ENCODE measurements at places on chromosomes 3 and 15.

- no peak for DNase-seq
These were observed 367.9 kb upstream of the PROK2 start for GRCh38 chr3:72152551-72153476.

DNA sequence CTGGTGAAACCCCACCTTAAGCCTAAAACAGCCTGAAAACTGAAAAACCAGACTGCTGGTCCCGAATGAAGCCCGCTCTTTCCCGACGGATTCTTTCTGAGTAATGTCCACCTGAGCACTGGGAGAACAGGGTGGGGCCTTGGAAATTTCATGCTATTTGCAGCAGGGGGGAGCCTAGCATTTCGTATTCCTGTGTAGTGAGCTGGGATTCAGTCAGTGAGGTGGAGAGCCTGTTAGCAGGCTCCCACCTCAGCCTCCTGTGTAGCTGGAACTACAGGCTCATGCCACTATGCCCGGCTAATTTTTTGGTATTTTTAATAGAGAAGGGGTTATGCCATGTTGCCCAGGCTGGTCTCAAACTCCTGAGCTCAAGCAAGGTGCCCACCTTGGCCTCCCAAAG is 74.7 kb downstream of the CMTM8 start:
- no peak for DNase-seq

DNA sequence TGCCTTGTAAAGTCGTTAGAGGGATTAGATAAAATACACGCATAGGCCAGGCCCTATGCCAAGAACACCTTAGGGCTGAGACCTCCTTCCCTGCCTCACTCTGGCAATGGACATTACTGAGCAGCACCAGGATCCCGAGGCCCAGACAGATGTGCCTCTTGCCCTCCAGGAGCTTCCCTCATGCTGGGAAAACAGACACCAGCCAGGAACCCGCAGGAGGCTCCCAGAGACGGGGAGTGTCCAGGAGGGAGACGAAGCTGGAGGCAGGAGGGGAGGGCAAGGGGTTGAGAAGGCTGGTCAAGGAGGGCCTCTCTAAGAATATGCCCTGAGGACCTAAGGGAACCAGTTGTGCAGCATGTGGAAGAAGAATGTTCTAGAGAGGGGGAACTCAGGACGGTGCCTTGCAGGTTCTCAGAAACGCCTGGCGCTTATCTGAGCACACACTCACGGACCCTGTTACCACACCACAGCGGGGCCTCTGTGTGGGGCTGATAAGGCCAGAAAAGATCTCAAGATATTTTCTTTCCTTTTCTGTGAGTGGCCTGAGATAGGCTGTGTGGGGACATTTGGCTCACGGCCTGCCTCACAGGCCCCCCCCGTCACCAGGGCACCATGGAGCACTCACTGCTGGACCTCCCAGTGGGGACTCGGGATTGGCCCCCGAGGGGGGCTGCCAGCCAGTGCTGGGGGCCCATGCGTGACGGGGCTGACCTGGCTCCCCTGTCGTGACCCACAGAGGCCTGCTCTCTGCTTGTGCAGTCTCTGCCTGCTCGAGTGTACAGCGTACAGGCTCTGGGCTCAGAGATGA is 22.0 kb upstream of the CYP11A1 start:
- DNase-seq = no peak

DNA sequence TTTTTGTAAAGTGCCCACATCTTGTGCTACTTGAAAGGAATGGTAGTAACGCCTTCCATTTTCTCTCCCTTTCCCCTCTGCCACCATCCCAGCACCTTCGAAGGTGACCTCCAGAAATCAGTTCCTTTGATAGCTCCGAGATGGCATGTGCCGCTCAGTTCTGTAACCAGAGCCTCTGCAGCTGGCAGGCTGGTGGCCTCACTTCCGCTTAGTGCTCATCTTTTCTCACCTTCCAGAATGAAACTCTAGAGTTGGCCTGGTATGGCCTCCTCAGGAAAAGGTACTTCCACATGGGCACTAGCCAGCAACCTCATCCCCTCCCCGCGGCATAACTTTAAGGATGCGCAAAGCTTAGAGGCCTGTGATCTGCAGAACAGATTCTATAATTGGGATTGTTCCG is 38.8 kb downstream of the ETV5 start:
- no peak for DNase-seq

GRCh38 chr15:67967871-67968431 is 86.2 kb upstream of the PIAS1 start:
- peak; percentile 37 for DNase-seq

DNA sequence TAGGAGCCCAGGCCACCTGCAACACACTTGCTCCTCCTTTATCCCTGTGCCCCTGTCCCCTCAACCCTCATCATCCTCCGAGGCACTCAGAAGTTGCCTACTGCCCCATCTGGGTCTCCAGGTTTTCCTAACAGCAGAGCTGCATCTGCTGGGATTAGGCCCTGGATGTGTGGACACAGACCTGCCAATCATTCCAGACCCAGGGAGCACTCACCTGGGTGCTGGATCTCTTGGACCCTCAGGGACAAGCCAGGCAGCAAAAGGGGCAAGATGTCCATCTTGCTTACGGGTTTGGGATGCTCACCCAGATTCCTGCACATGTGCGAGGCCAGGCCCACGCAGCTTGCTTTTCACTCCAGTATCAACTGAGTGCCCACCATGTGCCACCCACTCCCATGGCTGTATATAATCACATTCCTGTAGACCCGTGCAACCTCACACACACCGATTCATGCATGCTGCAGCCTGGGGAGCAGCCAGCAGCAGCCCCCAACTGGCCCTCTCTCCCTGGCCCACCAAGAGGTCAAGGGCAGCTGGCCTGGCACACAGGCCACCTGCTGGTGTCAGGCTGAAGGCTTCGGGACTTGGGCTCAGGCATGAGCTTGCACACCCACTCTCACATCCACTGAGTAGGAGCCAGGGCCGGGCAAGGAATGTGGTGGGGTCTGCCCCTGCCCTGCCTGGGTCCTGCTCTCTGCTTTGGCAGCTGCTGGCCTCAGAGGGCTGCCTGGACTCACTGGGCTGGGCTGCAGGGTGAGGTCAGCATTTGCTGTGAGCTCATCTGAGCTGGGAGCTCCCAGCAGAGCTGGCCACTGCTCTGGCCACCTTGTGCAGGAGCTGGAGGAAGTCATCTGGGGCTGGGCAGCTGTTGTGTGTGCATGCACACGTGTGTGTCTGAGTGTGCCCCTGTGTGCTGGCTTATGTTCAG is 14.9 kb downstream of the PRKCD start:
- no peak for DNase-seq

GRCh38 chr3:15427981-15428380 is 583 bp downstream of the EAF1 start:
- no peak for DNase-seq

- peak; percentile 22 for DNase-seq
These were observed 1.2 kb downstream of the MYD88 start for GRCh38 chr3:38139652-38140051.

DNA sequence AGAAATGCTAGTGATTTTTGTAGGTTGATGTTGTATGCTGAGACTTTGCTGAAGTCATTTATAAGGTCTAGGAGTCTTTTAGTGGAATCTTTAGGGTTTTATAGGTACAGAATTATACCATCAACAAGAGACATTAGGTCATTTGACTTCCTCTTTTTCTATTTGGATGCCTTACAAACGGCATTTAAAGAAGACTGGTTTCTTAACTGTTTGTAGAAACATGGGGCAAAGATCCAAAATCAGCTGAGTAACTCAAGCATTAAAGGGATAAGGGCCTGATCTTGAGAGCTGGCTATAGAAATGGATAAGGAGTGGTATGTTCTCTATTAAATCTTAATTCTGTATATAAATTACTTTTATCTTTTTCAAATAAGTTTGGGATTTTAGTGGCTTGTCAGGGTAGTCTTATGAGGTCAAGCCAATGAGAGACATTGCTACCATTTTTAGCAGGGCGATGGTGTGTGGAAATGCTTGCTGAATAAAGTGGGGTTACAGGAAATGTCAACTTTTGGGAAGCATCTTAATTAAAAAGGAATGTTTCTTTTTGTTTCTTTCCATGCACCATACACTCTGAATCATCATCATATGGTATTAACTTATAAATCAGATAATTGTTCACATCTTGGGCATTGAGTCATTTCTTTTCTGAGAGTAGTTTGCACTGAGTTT is 197.7 kb upstream of the GBE1 start:
- DNase-seq = no peak

- DNase-seq = peak; percentile 27
These were observed 105.0 kb downstream of the TPRA1 start for GRCh38 chr3:127485396-127486170.

GRCh38 chr15:60101416-60101815 is 97.3 kb downstream of the FOXB1 start:
- no peak for DNase-seq

DNA sequence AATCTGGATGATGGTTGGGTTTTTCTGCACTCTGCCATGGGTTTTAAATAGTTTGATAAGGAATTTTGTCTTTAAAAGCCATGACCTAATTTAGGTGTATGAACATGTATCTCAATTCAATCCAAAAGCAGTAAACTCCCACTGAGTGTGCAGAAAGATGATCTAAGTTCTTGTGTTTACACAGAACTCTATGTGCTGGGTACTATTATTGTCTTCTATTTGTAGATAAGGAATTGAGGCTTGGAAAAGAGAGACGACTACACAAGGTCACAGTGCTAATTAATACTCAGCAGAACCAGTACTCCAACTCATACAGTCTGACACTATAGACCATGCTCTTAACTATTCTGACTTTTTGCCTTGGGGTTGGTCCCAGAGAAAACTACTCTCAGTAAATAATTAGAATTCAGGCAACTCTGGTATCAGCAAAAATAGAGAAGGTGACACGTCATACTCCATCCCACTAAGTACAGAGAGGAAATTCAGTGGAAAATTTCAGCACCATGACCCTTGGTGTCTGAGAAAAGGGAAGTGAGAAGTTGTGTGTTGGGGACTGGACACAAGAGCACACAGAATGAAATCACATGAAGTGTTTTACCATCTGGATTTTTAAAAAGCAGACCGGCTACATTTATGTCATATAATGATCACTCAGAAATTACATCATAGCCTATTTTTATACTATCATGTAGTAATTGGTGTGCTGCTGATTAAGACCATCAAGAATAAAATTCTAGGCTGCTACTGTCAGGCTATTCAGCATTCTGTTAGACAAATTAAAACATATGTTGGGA is 18.3 kb upstream of the MYH15 start:
- no peak for DNase-seq

DNA sequence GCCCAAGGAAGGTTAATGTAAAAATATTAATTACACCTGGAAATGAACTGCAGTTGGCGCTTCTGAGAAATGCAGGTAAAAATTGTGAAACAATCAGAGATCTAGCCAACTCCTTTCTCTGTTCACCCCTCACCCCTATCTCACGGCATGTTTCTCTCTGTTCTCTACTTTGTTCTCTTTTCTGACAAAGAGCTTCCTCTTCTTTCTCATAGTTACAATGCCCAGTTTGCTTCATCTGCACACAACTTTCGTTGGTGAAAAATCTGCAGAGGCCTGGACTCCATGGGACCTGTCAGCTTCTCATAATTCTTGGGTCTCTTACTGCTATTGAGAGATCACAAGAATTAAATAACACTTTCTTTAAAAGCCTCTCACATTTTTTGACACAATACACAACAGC is 212.9 kb upstream of the LRRN1 start:
- no peak for DNase-seq

- no peak for DNase-seq
These were observed 68.8 kb downstream of the VGLL3 start for GRCh38 chr3:86921971-86922680.

DNA sequence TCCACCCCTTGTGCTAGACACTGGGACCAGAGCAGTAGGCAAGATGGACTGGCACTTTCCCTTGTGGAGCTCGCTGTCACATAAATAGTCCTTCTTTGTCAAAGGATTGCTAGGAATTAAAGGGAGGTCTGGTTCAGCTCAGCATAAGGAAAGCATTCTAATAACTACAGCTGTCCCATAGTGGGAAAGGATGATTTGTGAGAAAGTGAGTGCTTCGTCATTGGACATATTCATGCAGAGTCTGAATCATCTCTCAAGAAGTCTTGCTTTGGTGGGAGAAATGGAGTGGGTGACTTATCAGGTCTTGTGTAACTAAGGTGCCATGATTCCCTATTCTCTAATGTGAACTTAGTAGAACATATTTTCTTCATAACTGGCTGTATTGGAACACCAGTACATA is 14.7 kb downstream of the PPARG start:
- no peak for DNase-seq

DNA sequence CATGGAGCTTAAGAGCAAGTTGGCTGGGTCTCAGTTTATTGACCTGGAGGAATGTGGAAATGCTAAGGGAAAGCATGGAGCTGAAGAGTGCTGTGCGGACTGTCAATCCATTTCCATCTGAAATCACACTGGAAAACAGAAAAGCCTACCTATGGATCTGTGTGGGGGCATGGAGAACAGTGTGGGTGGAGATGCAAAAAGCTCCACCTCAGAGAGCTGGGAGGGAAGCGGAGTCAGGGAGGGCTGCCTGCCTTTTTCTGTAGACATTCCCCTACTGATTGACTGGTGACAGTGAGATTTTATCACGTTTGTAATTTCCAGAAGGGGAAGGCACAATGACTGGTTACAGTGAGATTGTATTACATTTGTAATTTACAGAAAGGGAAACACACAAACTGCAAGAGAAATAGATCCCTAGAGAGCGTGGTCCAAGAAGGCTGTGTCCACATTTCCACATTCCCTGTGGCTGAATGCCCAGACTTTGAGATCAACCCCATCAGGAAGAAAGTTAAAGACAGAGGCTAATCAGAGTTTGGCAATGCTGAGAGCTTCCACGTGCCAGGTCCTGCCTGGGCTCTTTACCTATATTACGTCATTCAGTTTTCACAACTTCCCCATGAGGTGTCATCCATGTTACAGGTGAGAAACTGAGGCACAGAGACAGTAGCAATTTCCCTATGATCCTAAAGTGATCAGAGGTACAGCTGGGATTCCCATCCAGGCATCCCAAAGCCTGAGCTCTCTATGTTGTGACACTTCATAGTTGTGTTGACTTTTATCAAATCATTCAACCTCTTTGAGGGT is 67.7 kb upstream of the NSMCE3 start:
- no peak for DNase-seq

DNA sequence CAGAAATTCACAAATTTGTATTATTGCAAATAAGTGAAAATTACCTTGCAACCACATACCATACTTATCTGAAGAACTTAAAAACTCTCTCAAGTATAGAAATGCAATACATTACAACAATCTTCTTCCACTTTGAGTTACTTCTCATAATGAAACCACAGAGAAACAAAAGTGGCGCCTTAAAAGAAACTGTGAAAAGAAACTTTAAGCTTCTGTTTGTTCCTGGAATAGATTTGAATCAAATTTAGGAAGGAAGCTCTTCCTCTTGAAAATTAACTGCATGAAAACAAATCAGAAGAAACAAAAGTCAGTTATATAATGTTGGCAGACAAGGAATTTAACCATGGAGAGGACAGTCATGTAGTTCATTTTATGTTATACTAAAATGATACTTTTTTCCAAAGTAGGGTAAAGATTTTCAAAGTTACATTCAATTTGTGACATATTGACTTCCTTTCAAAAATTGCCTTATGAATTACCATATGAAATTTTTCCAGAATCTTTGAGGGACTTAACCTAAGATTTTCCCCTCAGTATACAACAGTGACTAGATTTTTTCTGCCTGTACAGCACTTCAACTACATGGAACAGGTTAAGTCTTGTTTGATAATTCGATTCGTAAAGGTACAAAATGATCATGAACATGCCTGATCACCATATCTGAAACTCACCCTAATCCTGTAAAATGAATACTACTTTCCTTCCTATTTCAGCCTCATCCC is 57.6 kb upstream of the TNFSF10 start:
- no peak for DNase-seq
